CD4-positive, alpha-beta T cell treated with Interleukin-2 at 100 ng/mL for 4 hours (primary cell): ENCODE measurements at places on chromosomes 11 and 22.
A peak's percentile ranks its signal among the peaks of the same experiment; 100 is the strongest.

GRCh38 chr11:106091480-106092123, 14.1 kb downstream of the AASDHPPT start:
- peak; percentile 3 for DNase-seq

GRCh38 chr22:41833369-41834004, 582 bp downstream of the SREBF2 start:
- peak; percentile 37 for DNase-seq

DNA sequence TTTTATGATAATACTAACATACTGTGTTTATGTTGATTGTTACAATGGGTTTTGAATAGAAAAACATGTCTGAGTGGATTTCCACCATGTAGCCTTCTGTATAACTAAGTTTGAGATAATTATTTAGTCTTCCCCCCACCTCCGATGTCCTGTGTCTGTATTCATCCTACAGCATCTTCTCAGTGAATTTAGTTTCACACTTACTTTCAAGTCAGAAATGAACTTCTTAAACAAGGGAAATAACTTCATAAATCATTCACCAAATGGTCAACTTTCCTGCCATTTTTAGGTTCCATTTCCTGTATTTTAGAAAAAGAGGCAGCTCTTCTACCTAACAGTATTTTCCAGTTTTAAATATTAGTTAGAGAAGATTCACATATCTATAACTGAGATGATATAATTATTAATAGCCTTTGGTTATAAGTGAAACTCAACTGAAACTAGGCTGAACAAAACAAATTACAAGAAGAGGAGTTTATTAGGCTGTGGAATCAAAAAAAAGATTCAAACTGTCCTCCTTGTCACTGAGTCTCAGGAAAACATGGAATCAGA, 3.5 kb downstream of the OR51B5 start:
- DNase-seq = no peak

- DNase-seq = no peak
These were observed 320.7 kb downstream of the LARGE1 start for GRCh38 chr22:33599596-33599995.

DNA sequence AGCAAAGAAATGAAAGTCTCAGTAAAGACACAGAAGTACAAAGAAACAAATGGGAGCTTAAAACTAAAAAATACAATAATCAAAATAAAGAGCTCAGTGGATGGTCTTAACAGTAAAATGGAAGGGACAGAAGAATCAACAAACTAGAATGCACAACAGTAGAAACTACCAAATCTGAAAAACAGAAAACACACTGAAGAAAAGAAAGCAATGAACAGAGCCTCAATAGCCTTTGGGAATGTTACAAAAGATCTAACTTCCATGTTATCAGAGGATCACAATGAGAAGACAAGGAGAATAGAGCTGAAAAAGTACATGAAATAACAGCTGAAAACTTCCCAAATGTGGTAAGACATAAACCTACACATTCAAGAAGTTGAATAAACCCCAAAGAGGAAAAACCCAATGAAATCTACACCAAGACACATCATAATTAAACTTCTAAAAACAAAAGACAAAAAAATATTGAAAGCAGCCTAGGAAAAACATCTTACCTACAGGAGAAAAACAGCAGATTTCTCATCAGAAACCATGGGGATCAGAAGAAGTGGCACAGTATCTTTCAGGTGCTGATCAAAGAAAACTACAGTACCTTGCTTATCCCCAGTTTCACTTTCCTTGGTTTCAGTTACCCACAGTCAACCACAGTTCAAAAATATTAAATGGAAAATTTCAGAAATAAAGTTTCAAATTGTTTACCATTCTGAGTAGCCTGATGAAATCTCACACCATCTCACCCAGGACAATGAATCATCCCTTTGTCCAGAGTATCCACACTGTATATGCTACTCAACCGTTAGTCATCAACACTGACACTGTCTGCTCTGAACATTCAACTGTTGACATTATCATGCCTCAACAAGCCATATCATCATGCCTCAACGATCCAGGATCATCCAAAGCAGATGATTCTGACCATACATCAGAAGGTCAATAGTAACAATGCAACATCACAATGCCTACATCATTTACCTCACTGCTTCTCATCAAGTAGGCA, 22.2 kb downstream of the RRAS2 start:
- peak; percentile 53 for DNase-seq

DNA sequence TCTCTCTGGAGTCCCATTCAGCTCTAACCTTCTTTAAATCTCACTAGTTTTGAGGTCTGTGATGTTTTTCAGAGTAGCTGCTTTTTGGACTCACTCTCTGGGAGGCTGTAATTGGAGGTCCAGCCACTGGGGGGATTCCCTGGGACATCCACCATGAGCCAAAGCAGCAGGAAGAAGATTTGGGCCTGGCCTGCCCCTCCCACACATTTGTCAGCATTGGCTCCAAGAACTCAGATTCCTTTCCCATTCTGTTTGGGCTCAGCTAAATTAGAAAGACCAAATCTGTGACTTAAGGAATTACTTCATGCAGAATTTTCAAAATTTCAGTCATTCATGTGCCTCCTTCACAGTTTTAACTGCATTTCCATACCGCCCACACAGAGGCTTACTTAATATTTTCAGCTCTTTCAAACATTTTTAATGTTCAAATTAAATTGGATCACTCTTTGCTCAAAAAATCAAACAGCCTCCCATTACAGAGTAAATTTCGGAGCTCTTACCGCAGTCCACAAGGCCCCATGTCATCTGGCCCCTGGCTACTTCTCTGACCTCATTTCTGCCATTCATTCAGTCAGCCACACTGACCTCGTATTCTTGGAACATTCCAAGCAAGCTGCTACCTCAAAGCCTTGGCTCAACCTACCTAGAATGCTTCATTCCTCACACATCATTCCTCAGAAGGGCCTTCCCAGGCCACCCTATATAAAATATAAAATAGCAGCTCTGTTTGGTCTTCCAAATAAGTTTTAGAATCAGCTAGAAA, 54.5 kb upstream of the RRAS2 start:
- no peak for DNase-seq

DNA sequence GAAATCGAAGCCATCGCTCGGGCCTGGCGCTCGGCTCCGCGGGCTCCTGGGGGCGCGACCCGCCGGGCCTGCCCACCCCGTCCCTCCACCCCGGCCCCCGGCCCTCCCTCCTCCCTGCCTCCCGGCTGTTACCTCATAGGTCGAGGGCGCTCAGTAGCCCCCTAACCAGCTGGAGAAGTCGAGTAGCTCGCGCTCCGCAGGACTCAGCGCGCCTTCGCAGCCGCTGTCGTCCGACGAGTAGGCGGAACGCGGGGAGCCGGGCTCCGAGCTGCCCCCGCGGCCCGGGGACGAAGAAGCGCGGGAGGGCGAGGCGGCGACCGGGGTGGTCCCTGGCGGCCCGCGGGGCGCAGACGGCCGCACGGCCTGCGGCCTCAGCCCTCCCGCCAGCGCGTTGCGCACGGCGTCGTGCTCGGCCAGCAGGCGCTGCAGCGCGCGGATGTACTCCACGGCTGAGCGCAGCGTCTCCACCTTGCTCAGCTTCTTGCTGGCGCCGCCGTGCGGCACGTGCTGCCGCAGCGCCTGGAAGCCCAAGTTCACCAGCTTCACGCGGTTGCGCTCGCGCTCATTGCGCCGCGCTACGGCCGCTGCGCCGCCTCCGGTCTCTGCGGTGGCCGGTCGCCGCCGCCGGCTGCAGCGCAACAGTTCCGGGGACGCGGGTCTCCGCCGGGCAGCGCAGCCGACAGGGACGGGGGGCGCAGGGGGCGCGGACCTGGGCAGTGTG, 627 bp downstream of the ASCL2 start:
- peak; percentile 37 for DNase-seq

DNA sequence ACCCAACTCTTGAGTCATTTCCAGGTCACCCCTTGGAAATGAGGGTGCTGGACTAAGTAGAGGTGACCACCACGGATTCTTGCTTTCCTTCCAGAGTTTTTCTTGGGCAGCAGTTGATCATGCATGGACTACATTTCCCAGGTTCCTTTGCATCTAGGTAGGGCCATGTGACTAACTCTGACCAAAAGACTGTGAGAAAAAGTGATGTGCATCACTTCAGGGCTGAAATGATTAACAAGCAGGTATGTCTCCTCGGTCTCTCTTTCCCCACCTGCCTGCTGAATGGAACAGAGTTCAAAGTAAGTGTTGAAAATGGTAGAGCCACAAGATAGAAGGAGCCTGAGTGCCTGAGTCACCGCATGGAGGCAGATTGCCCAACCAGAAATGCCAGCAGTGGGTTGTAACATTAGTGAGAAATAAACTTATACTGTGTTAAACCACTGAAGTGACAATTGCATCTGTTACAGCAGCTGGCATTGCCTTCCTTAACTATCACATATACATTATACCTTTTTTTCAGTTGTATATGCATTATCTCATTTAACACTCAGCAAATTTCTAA, 113.5 kb downstream of the MN1 start:
- DNase-seq = no peak

DNA sequence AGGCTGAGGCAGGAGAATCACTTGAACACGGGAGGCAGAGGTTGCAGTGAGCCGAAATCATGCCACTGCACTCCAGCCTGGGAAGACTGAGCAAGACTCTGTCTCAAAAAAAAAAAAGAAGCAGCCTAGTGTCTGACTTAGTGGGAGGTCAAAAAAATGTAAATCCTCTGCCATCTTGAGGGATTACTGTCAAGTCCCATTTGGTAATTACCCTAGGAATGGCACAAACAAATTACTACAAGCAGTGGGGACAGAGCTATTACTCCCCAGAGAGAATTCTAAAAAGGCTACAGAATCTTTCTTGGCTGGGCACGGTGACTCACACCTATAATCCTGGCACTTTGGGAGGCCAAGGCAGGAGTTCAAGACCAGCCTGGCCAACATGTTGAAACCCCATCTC, 3.8 kb downstream of the SERPING1 start:
- no peak for DNase-seq

- DNase-seq = no peak
These were observed 4274.9 kb upstream of the OR11H1 start for GRCh38 chr22:11253000-11253511.

DNA sequence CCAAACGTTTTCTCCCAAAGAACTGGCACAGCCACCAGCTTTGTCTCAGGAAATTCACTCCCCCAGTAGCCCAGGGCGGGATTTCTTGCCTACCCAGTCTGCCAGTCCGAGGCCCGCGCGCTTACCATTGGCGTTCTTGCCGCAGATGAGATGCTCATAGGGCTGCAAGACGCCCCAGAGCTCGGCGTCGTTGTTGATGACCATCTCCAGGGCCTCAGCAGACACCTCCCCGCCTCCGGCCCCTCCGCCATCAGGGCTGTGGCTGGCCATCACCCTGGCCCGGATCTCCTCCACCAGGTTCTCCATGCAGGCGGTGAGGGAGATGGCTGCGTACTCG, 1.3 kb downstream of the ABTB2 start:
- no peak for DNase-seq

DNA sequence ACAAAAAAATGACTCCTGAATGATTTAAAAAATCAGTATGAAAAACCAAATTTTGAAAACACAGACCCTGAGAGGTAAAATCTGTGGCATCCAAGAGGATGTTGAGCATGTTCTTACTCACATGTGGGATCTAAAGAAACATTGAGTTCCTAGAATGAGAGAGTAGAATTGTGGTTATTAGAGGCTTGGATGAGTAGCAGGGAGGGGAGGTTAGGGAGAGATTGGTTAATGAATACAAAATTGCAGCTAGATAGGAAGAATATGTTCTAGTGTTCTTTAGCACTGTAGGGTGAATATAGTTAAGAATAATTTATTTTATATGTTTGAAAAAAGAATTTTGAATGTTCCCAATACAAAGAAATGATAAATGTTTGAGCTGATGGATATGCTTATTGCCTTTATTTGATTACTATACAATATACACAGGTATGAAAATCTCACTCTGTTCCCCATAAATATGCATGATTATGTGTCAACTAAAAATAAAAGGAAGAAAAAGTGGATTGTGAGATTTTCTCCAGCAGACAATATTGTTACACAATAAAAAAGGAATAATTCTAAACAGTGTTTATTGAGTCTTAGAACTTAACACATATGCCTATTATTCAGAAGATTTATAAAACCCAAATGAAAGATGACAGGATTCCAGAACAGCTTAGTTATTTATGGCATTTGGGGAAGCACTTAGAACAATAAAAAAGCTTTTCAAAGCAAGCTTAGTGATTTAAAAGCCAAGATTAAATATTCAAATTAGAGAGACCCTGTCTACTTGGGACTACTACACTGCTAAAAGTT, 28.7 kb downstream of the MS4A2 start:
- DNase-seq = no peak

- no peak for DNase-seq
These were observed 400.4 kb downstream of the NTM start for GRCh38 chr11:131770801-131771200.

- DNase-seq = no peak
These were observed 4.4 kb downstream of the TMEM258 start for GRCh38 chr11:61787928-61788491.

DNA sequence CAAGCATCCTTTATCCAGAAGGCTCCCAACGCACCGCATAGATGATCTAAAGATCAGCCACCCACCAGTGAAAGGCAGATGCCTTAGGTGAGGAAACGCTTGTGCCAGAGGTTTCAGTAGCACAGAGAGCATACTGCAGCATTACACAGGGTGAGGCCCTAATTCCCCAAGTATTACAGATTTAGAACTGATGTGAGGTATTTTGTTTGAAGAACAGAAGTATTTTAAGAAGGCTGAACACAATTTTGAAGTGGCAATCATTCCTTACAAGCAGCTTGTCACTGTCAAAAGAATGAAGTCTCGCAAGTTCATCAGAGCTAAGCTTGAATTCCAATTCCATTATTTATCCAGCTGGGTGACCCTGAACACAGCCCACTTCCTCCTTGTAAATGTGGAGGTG, 70.0 kb upstream of the FAT3 start:
- no peak for DNase-seq

GRCh38 chr11:32786811-32787210, 7.7 kb downstream of the CCDC73 start:
- DNase-seq = no peak
